ENCODE measurements at places on chromosomes 5 and 9.
A peak's percentile ranks its signal among the peaks of the same experiment; 100 is the strongest.

DNA sequence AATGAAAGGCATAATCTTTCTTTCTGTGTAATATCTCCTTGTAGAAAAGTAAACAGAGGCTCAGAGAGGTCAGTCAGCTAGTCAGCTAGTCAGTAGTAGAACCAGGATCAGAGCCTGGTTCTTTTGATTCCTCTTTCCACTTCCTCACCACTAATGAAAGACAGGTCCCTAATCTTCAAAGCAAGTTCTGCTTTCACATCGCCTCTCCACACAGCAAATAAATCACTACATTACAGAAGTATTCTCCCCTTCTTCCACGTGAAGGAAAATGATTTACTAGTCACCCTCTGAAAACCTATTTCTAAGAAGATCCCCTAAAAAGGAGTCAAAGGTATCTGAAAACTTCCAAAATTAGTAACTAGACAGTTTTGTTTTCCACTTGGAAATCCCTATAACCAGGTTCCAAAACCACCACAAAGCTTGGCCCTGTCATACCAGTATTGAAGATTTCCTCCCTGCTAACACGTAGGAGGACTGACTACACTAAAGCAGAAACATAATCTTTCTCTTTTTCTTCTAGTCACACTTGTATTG, 140.5 kb upstream of the TARS1 start:
- DNase-seq = no peak

GRCh38 chr5:132483101-132483500, 7.5 kb downstream of the IRF1 start:
- no peak for DNase-seq

- no peak for DNase-seq
Observed at GRCh38 chr5:165538065-165538464, 2032.6 kb downstream of the MAT2B start.

GRCh38 chr9:107484117-107484723, 5.3 kb downstream of the KLF4 start:
- DNase-seq = peak; percentile 83

DNA sequence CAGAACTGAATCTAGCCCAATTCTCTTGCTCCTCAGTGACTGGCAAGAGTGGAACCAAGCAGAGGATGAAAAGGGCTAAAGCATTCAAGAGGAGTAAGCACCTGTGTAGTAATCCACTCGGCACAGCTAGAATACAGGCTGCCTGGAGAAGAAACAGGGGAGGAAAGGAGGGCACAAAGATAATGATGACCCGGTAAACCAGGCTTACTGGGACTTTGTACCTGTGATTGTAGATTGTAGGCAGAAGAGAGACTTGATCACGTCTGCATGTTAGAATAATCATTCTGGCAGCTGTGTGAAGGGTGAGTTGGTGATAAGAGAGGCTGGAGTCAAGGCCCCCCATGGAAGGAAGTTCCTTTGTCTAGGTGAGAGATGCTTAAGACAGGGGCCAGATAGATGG, 20.6 kb upstream of the TNFSF15 start:
- no peak for DNase-seq

- DNase-seq = no peak
Observed at GRCh38 chr5:7376871-7377270, 19.1 kb upstream of the ADCY2 start.

DNA sequence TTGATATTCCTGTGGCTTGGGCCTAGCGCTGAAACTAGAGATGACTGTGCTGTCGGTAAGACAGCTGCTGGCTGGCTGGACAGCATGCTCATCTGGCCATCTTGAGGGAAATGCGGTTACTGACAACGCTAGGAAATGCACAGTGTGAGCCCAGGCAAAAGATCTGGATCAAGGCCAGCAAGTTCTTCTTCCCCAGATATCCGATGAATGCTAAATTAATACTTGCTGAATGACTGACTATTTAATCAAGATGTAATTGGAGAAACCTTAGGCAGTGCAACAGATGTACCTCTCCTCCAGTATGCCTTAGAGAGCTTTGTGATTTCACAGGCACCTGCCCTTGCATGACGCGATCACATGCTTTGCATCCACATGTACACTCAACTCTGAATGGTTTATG, 659.1 kb downstream of the EFNA5 start:
- DNase-seq = no peak

GRCh38 chr5:129454461-129454860, 5.6 kb upstream of the ADAMTS19 start:
- no peak for DNase-seq

DNA sequence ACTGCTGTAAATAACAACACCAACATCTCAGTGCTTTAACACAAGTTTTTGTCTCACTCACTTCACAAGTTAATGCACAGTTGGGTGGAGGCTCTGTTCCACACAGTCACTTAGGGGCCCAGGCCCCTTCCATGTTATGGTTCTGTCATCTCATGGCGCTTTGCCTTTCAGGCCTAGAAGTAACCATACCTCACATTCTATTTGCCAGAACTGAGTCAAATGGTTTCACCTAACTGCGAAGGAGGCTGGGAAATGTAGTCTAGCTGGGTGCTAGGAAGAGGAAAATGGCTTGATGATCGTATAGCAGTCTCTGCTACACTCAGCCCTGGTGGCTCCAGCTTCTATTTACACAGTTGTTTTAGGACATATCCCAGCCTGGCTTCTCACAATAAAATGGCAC, 23.1 kb upstream of the MVB12B start:
- no peak for DNase-seq

DNA sequence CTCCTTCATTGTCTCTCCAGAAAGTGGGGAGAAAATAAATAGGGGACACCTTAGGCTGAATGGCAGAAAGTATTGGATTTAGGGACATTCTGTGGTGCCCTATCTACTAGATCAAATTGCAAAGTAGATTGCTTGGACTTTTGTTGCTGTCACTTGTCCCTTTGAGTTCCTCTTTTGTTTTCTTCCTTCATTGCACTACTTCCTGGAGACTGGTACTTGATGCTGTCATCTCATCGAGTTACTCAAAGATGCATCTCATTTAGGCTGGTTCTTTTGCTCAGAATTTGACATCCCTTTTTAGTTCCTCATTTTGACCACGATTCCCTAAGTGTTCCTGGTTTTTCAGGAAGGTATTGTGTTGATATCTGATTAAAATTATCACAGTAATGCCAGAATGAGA, 137.6 kb downstream of the ADGRV1 start:
- DNase-seq = no peak

DNA sequence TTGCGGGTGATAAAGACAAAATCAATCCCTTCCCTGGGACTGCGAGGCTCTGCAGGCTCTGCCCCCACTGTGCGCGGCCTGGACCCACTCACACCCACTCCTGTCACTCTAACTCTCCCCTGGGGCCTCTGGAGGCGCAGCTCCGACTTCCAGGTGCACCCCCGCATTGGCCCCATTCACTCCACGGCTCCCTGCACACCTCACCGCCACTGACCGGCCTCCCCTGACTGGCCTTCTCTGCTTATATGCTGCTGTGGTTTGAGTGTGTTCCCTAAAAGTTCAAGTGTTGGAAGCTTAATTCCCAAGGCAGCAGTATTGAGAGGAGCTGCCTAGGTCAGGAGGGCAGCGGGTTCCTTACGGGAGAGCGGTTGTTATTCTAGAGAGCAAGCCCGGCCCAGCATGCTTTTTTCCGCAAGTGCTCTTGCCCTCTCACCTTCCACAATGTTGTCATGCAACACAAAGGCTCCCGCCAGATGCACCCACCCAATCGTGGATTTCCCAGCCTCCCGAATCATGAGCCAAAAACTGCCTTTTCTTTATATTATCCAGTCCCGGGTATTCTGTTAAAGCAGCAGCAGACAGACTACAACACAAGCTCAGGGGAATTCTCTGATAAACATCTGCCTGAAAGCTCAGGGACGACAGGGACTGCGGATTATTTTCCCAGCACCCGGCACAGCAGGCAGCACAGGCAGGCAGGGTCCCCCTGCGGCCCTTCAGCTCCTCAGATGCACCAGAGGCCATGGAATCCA, 73.5 kb upstream of the LRRTM2 start:
- no peak for DNase-seq

DNA sequence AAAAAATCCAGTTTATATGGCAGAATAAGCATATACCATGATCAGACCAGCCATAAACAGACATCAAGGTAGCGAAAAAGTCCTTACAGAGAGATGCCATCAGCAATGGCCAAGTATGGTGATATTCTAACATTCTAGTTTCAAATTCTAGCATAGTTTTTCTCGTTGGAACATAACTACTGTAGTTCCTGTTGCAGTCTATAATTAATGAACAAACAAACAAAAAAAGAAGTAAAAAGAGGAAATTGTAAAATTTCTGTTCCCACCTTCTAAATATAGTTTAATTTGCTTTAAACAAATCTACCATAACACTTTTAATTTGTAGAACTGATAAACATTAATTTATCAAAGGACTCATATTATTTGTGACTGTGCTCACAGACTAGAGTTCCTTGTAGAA, 9.9 kb upstream of the CD180 start:
- no peak for DNase-seq

- no peak for DNase-seq
Observed at GRCh38 chr9:532707-533106, 308.8 kb upstream of the DMRT1 start.

GRCh38 chr5:127423173-127423798, 94.2 kb upstream of the PRRC1 start:
- DNase-seq = no peak

DNA sequence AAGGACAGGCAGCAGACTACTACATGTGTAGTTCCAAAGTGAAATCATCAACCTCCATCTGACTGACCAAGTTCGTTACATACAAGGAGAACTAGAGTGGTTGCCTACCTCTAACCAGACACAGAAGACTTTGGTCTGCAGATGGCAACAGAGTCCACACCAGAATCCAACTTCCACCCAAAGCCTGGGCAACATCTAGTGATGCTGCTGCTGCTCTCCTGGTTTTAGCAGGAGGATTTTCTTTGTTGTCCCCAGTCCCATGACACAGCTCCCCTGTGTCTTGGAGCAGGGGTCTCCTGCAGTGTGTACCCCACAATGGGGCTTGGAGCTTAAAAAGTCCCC, 46.4 kb upstream of the APC start:
- DNase-seq = no peak

DNA sequence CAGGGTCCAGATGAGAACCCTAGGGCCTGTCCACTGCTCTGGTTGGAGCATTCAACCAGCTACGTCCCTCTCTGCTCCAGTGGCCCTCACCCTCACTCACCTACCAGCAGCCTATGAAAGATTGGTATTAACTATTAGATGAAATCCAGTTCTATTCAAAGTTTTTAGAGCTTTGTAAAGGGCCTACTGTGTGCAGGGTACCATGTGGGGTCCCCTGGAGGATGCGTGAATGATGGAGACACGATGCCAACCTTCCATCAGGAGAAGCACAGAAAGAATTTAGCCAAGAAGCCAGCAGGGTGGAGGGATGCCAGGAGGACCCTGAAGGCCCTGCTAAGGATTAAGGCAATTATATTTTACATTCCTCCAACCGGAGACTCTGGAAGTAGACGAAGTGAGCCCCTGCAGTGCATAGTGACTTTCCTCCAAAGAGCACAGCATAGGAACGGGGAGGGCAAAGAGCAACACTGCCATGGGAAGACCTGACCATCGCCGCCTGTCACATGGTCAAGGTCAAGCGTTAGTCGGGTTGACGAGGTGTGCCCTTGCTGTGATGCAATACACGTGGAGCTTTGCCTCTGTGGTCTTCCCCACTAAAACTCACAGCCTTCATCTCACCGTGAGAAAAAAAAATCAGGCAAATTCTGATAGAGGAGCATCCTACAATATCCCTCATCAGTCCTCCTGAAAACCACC, 22.8 kb upstream of the ANKRD33B start:
- no peak for DNase-seq

GRCh38 chr9:74361508-74361907, 135.6 kb upstream of the RORB start:
- DNase-seq = no peak

GRCh38 chr9:72786948-72787347, 165.9 kb downstream of the ALDH1A1 start:
- DNase-seq = no peak

GRCh38 chr5:10439692-10440091, 2.0 kb upstream of the ROPN1L start:
- DNase-seq = no peak

GRCh38 chr9:83538172-83538889, at the start of gene FRMD3:
TSS of gene FRMD3 (minus strand) at chr9:83538401. CDS start at chr9:83538231, 170 bp downstream.
- peak; percentile 84 for DNase-seq

DNA sequence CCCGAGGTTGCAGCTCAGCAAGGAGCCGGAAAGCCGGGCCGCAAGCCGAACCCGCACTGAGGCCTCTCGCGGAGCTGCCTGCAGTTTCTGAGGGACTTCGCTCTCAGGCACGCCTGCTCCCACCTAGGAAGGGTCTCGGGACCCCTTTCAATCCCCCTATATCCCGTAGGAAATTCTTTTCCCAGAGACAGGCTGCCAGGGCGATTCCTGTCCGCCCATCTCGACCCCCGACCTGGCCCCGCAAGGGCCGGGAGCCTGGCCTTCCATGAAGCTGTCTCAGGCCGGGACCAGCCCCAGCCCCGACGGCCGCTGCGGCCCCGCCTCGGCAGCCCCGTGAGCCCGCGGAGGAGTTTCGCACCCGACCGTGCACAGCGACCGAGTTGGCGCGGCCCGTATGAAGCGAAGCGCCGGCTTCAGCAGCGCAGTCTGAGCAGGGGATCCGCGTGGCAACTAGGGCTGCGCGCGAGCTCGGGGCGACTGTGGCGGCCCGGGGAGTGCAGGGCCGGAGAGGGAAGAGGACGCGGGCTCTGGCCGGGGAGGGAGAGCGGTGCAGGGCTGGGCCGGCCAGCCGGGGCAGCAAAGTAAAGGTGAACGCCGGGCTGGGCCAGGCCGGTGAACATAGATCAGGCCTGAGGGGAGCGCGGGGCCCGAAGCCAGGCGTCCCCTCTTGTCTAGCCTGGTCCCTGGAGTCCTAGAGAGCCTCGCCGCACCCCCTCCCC, 977 bp upstream of the PRDM12 start:
- no peak for DNase-seq

DNA sequence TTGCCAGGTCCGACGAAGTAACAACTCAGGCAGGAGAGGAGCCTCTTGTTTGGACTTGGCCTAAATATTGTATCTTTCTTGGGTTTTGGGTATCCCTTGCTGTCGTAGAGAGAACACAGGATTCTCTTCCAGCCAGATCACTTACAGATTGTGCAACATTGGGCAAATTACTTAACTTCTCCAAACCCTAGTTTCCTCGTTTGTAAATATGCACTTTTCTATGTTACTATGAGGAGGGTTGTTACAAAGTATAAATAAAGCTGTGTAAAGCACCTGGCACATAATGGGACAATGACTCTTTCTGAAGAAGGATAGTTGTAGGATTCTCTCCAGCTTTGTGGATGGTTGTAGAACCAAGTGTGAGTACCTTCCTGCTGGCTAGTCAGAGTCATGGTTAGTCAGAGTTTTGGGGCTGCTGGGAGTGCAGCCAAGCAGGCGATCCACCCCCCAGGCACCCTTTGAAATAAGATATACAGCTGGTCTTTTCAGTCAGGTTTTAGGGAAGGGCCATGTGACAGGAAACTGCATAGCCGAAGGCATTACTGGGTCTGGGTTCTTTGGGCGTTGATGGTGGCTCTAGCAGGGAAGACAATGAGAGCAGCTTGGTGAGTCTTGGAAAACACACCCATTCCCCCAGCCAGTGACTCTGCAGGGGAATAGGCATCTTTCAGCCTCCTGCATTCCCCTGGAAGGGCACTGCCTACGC, 49.9 kb upstream of the GDNF start:
- peak; percentile 72 for DNase-seq

- no peak for DNase-seq
Observed at GRCh38 chr5:56172241-56172640, 60.9 kb downstream of the ANKRD55 start.

GRCh38 chr5:150604894-150605440, 35.5 kb upstream of the SYNPO start:
- DNase-seq = no peak

All from H54 (cell line).